ENCODE measurements at places on chromosomes 1 and 21.

DNA sequence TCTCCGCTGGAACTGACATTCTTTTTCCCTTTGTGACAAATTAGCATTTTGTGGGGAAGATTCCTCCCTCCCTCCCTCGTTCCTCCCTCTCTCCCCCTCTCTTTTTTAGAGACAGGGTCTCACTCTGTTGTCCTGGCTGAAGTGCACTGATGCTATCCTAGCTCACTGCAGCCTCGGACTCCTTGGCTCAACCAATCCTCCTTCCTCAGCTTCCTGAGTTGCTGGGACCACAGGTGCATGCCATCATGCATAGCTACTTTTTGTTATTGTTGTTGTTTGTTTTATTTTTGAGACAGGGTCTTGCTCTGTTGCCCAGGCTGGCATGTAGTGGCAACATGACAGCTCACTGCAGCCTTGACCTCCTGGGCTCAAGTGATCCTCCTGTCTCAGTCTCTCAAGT, 6.8 kb upstream of the SKI start:
- no peak for DNase-seq

- DNase-seq: peak; percentile 87
These were observed 1.2 kb upstream of the H6PD start for GRCh38 chr1:9233241-9233941.

GRCh38 chr1:209650454-209650853, 1.8 kb downstream of the LAMB3 start:
- DNase-seq: no peak

GRCh38 chr1:29628190-29628589, 391.9 kb downstream of the PTPRU start:
- DNase-seq: no peak

- peak; percentile 97 for DNase-seq
These were observed 126.2 kb downstream of the FGGY start for GRCh38 chr1:59422921-59423575.

GRCh38 chr1:67214420-67215174, 48.3 kb downstream of the IL23R start:
- DNase-seq: no peak

- no peak for DNase-seq
These were observed 82.0 kb upstream of the MROH9 start for GRCh38 chr1:170853302-170853701.

DNA sequence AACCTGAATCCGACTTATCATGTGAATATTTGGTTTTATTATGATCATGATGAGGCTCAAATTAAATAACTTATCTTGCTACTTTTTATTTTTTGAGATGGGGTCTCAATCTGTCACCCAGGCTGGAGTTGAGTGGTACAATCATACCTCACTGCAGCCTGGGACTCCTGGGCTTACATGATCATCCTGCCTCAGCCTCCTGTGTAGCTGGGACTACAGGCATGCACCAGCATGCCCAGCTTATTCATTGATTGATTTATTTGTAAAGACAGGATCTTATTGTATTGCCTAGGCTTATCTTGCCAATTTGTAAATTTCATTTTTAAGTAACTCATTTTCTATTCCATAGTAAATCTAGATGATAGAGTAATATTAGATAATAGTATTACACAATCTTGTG, 84.3 kb downstream of the COL11A1 start:
- no peak for DNase-seq

GRCh38 chr1:11341901-11342552, 69.0 kb downstream of the UBIAD1 start:
- no peak for DNase-seq

Measured in omental fat pad (tissue), 4 donors.